Stimulated activated CD4-positive, alpha-beta T cell treated with anti-CD3 and anti-CD28 coated beads, Interleukin-2, amount 100 ng/mL, for 4 hours (primary cell): ENCODE measurements at places on chromosomes 12 and 14.
A peak's percentile ranks its signal among the peaks of the same experiment; 100 is the strongest.

- no peak for DNase-seq
These were observed 136.8 kb downstream of the TBX5 start for GRCh38 chr12:114269153-114269552.

- no peak for DNase-seq
These were observed 74.8 kb upstream of the PCED1B start for GRCh38 chr12:47004634-47005033.

- no peak for DNase-seq
These were observed 28.2 kb upstream of the TMEM233 start for GRCh38 chr12:119565404-119565803.

DNA sequence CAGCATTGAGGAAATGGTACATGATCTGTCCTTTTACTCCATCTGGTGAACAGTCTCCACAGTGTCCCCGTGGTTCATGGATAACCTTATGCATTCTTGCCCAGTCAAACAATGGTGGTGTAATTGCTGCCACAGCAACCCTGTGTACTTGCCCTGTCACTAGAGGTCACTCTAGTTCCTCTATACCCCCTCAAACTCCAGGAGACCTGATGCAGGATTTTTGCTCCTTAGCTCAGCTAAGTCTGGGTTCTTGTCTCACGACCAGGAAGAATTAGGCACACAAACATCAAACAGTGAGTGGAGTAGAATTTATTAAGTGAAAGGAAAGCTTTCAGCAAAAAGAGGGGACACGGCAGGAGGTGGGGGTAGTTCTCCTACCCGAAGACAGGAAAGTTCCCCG lies 24.7 kb upstream of the EEA1 start:
- no peak for DNase-seq

- DNase-seq: no peak
These were observed 518.7 kb upstream of the MGAT4C start for GRCh38 chr12:86774841-86775388.

DNA sequence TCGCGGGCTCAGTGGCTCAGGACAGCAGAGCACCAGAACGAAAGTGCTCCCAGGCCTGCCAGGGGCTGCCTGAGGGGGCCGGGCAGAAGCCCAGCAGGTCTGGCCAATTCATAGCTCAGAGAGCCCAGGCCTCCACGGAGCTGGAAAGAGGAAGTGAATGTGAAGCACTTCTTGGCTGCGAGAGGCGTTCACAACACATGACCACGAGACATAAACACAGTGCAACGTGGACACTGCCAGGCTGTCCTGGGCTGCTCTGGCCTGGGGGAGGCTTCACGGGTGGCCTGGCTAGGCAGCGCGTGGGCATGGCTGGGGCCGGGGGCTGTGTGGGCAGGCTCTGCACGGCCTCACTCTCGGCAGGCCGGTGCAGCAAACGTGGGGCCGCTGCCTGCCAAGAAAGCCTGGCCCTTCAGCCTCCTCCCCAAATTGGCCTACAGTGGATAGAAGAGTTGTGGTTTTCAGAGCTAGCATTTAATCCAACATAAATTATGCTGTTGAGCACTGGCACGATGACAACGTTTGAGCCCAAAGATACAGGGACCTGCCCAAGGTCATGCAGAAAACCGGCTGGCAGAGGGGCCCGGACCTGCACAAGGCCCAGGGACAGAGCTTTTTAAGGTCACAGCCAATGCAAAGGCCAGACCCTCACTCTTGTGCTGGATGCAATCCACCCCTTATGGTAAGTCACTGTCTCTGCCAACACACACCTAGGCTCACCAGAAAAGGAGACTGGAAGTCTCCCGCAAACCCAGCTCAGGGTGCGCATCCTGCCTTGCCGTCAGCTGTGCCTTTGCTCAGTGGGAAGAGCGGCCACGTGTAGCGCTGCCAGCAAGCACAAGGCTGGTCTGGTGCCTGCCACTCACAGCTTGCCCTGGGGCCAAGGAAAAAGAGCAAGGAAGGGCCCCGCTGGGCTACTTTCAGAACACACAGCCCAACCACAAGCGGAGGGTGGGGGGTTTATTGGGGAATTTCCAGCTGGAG lies 8.6 kb downstream of the SLC25A29 start:
- no peak for DNase-seq

- DNase-seq: no peak
These were observed 41.9 kb downstream of the ATP23 start for GRCh38 chr12:57983146-57983857.

- DNase-seq: no peak
These were observed at the start of gene MMP17 for GRCh38 chr12:131827961-131828534. Gene MMP17 (plus strand): TSS chr12:131828393. CDS start chr12:131828495, 102 bp downstream.

DNA sequence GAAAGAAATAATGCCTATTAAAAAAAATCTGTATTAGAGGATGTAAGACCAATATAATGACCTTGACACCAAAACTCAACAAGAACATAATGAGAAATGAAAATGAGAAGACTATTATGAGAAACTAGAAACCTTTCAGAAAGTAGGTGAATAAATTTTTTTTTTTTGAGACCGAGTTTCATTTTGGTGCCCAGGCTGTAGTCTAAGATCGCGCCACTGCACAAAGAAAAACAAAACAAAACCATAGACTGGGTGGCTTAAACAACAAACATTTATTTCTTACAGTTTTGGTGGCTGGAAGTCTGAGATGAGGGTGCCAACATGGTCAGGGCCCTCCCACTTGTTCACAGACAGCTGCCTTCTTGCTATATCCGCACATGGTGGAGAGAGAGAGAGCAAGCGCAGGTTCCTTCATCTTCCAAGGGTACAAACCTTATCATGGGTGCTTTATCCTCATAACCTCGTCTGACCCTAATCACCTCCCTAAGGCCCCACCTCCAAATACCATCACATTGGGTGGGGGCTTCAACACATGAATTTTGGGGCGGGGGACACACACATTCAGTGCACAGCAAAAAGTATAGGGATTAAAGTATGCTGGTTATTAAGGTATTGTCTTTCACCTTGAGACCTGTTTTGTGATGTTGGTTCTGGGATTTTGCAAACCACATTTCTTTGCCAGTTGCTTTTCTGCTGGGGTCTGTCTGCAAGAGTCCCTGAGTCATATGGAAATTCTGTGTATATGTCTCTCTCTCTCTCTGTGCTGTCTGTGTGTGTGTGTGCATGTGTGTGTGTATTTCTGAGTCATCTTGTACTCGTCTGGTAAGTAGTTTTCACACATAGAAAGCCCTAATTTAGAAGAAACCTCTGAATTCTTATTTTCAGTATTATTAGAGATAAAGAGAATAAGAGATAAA lies 26.2 kb downstream of the ZCRB1 start:
- peak; percentile 46 for DNase-seq

DNA sequence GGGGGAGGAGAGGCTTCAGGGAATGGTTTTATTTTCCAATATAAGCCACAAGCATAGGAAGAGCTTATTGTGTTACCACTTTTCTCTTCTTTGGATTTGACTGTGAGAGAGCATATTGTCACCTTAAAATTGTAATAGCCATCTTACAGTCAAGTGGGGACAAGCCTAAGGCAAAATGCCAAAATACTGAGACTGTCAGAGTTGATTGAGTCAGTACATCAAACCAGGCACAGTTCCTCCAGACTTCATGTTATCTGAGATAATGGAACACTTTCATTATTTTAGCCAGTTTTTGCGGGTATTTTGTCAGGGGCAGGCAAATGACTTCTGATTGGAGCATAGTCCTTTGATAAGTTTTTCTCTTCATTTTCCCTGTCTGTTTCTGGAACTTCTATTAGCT lies 19.5 kb upstream of the NUBPL start:
- DNase-seq: no peak

GRCh38 chr14:85687456-85687855 lies 157.5 kb downstream of the FLRT2 start:
- no peak for DNase-seq

DNA sequence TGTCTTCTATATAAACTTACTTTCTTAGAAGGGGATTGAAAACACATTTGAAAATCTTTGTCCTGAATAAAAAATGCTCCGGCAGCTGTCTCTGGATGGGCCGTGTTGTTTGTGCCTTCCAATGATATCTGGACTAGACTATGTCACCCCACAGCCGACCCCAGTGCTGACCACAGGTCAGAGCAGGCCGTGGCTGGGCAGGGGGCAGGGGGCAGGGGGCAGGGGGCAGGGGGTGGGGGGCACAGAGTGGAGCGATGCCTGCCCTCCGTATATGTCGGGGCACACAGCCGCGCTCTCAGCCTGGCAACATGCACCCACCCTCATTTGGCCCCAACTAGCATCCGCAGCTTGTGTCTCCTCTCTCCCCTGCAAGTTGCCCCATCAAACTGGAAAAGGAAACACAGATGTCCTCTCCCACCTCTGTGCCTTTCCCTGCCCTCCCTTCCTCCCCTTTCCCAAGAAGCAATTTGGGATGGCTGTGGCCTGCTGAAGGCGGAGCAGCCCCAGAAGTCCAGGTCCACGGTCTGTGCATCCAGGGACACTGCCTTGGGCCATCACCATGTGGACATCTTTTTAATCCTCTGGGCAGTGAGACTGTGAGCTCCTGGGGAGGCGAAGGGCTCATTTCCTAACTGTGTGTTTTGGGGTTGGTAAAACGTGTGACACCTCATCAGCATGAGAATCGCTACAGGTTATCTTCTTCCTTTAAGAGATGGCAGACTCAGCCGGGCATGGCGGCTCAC lies 295.7 kb upstream of the RTL1 start:
- DNase-seq: no peak

DNA sequence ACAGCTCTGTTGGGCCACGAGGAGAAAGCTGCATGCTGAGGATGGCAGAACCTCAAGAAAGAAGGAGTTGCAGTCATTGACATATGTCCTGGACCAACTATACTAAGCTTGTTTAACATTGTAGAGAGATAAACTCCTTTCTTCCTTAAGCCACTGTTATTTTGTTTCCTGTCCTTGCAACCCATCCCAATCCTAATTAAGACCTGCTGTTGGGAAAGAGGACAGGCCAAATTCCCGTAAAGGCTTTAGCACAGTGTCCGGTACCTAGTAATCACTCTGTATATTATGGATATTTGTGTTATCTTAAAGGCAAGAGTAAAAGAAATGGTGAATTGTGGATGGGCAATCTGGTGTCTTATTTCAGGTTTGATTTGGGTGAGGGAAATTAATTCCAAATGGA lies 53.5 kb upstream of the WSCD2 start:
- DNase-seq: no peak

DNA sequence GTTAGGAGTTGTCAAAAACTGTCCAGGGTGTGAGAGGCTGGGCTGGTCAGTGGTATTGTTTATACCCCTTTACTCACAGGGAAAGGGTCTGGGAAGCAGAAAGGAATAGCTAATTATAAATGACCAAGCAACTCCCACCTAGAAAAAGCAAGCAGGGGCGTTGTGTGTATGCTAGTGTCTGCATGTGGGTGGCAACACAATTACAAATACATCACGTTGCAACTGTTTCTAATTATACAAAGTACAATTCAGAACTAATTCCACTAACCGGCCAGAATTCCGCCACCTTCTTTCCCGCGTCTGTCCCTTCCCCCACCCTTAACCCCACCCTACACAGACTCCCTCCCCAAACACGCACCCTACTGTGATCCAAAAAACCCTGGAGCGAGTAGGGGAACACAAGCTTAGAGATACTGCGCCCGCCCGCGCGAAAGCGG lies 2.2 kb downstream of the DPF3 start:
- DNase-seq: no peak

GRCh38 chr12:69888901-69889300 lies 63.9 kb downstream of the MYRFL start:
- DNase-seq: no peak

GRCh38 chr14:85538636-85539035 lies 8.7 kb downstream of the FLRT2 start:
- no peak for DNase-seq

- no peak for DNase-seq
These were observed 999 bp upstream of the AK7 start for GRCh38 chr14:96390965-96391292.

DNA sequence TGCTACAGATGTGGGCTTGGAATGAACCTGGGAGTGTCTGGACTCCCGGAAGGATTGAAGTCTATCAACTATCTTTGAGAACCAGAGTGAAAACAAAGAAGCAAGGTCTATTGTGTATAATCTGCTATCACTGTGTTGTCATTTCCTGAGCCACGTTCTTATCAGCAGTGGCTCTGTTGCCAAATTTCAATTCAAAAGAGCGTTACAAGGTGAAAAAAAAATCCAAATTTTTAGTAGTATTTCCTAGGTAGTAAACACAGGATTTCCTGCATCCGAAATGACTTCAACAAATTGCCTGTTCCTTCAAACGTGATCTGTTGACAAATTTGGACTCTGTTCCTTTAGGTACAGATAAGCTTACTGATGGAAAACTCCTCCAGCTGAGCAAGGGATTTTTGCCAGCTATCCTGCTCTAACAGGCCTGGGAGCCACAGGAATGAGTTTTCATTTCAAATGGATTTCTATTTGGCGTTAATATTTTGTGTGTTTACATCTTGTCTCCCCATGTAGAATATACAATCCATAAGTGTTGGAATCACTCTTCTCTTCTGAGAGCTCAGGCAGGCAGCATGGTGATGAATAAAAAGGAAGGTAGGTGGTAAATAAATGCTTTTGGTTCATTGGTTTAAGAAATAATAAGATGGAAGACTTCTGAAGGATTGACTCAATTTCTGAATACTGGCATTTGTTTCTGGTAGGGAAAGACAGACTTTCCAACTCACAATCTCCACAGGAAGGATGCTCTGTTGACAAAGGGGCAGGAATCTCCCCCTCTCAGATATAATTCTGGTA lies 58.5 kb downstream of the GPR135 start:
- DNase-seq: no peak

DNA sequence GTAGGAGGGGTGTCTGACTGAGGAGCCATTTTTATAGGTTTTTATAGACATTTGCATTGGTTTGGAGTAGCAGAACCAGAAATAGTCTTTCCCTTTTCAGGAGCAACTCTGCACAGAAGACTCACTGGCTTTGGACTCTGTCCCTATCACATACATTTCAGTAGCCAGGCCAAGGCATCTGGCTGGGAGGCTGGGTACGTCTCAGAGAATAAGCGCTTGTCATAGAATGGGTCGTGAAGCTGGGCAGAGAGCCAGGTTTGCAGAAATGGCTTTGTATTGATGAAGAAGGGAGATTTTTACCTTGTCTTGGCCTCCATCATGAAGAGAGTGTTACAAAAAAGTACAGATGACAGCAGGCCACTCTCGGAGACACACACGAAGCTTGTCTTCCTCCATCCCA lies 98.6 kb downstream of the CACNA1C start:
- no peak for DNase-seq

DNA sequence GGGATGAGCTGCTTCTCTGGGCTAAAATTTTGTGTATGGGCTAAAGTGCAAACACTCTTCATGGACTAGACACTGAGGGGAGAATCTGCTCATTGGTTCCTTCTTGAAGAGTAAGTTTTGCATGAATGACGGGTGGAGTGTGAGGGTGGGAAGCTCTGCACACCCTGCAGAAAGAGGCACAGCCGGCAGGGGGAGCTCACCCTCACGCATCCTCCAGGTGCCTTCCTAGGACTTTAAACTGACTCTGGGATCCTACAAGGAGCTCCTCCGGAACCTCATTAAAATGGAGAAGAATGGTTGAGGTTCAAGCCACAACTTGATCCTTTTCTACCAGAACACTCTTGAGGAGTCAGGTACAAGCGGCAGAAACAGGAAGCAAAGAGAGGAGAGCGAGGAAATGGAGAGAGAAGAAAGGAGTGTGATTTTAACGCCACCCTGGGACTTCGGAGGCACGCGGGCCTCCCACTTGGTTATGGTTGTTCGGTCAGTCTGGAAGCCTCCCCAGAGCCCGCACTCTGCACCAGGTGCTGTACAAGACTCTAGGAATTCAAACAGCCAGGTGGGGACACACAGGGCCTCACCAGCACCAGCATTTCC lies 87.5 kb downstream of the SETD3 start:
- DNase-seq: peak; percentile 3
